ENCODE measurements at places on chromosomes 16 and 17.

- DNase-seq, result no peak
These were observed 59.3 kb downstream of the CENPV start for GRCh38 chr17:16293931-16294330.

DNA sequence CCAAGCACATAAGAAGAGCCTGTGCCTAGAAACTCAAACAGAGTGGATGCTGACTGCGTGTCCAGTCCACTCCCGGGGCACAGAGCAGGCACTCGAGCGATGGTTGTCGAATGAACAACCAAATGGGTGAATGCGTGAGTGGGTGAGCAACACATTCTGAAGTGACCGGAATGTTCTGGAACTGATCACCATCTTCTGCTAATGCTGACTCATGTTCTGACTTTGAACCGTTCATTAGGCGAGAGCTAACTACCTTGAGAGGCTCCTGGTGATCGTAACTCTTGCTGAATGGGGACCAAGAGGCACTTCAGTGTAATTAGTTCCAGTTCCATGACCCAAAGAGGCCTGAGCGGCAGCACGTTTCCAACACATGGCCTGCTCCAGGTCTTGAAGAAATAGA lies 37.9 kb downstream of the IRF8 start:
- DNase-seq, result no peak

DNA sequence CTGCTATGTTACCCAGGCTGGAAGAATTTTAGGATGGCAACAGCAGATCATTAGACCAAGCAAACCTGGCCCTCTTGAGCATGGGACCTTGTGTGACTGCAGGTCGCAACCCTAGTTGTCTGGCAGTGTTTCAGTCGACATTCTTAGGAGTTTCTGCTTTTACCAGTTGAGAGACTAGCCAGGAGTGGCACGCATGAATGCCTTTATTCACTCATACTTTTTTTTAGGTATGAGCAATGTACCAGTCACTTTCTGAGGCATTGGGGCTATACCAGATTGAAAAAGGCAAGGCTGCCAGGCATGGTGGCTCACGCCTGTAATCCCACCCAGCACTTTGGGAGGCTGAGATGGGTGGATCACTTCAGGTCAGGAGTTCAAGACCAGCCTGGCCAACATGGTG lies 28.2 kb upstream of the HAS3 start:
- peak; percentile 18 for DNase-seq

DNA sequence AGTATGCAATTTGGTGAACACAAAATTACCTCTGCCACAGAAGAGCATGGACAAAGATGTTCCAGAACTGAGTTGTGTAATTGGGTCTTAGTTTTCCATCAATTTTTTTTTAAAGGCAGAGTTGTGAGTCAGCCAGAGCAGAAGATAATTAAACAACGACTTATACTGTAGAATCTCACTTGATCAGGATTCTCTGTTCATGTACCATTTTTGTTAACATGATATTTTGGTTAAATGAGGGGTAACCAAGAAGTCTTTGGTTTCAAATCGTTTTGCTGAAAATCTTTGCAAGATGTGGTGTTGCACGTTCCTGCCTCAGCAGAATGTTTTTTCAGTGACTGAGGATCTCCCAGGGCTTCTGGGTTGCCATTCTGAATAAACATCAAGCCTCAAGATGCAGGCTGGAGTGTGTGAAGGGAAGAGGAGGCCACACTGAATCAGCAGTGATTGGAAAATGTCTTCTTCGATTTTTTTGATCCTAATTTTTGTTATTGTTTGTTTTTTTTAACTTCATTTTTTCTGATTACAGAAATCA lies 232.6 kb upstream of the IRX3 start:
- DNase-seq, result no peak

DNA sequence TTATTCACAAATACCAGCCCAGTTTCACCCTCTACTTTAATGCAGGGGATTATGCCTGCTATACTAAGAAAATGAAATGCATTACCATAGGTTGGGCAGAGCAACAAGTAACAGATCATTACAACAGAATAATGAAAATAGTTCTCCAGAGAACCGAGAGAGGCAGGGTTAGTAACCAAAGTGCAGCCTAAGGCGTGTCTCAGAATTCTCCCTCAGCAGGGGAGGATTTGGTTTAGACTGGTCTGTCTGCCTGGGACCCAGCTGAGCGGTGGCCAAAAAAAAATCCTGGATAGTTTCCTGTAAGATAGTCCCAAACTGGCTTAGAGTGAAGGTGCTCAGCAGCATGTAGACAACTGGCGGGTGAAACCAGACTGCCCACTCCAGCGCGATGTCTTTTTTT lies 30.8 kb upstream of the ADCY7 start:
- DNase-seq, result no peak

- no peak for DNase-seq
These were observed 98.0 kb downstream of the TBC1D16 start for GRCh38 chr17:79937391-79938335.

DNA sequence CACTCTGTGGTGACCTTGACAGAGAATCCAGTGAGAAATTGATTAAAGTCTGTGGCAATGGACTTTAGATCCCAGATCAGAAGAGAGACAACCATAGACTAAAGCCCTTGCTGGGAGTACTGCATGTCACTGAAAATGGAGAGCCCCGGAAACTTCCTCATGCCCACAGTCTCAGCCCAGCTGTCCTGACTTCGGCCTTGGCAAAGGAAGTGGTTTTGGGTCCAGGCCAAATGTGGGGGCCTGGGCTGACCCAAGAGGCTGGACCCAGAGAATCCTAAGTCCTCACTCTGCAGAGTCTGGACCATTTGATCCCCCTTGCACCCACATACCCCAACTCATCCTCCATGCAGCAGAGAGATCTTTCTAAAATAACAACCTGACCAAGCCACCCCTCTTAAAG lies 4.7 kb upstream of the BEAN1 start:
- no peak for DNase-seq

- DNase-seq, result peak; percentile 17
These were observed 5.7 kb upstream of the SDR42E1 start for GRCh38 chr16:82016964-82017363.

DNA sequence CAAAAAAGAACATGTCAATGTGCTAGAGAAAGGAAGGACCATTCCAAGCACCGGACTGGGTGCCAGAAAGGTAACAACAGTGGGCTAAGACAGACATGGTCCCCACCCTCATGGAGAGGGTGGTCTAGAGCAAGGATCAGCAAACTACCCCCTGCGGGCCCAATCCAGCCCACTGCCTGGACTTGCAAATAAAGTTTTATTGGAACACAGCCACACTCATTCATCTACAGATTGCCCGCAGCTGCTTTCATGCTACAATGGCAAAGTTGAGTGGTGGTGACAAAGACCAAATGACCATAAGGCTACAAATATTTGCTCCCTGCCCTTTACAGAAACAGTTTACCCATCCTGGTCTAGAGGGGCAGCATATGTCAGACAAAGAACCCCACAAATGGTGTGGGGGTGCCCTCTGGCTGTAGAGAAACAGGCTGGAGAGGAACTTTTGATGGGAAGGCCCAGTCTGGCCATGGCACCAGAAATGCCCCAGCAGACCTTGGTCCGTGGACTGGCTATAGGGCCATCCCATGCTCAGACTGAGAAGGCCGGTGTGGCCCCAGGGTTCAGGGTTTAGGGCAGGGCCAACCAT lies 15.2 kb downstream of the CDH5 start:
- DNase-seq, result no peak

- DNase-seq, result no peak
These were observed 13.5 kb downstream of the CEP295NL start for GRCh38 chr17:78889531-78889930.

DNA sequence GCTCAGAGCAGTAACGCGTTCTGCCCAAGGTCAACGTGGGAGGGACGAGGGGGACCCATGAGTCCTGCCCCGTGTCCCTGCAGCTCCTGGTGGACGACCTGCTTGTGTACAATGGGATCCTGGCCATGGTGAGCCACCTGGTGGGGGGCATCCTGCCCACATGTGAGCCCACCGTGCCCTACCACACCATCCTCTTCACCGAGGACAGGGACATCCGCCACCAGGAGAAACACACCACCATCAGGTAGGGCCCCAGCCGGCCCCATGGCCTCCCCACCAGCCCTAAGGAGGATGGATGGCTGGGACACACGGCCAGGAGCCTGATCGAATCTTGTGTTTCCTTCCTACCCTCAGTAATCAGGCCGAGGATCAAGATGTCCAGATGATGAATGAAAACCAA lies 227.6 kb downstream of the KATNIP start:
- no peak for DNase-seq

DNA sequence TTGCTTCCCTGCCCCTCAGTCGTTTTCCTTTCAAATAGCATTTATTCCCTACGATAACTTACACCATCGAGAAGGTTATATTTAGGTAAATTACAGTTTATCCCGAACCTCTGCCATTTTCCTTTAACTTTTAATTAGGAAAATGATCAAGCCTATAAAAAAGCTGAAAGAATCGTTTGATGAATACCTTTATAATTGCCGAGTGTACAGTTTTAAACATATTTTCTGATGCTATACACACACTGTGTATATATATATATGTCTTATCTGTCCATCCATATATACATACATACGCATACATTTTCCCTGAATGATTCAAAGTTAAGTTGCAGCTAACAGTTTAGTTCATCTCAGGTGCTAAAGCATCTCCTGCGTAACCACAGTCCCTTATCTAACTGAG lies 56.6 kb upstream of the CRISPLD2 start:
- no peak for DNase-seq

DNA sequence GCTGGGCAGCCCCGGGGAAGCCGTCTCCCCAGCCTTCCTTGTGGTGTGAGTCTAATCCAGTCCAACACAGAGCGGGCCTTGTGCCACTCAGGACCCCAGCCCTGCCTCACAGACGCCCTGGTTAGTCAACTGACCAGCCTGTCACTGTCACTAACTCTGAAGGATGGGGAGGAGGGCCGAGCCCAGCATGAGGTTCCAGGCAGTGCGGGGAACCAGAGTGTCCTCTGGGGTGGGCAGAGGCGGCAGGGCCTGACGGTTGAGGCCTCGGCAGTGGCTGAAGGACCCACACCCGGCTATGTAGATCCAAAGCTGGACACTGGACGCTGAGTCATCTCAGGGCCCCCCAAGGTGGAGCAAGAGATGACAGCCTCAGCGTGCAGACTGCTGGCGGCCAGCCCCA lies 8.6 kb downstream of the RPUSD1 start:
- no peak for DNase-seq

GRCh38 chr16:27460213-27460612 lies 58.2 kb downstream of the IL21R start:
- DNase-seq, result no peak

DNA sequence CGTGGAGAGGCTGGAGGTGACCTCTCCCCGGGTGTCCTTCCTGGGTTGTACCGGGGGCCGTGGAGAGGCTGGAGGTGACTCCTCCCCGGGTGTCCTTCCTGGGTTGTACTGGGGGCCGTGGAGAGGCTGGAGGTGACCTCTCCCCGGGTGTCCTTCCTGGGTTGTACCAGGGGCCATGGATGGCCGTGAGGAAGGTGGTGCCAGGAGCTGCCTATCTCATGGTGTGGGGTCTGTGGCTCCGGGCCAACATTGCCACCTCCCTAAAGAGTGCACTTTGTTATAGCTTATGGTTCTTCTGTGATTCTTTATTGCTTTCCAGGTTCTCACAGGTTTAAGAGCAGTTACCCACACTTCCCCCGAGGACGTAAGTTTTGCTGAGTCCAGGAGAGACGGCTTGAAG lies 86.3 kb upstream of the ZNF750 start:
- DNase-seq, result no peak

DNA sequence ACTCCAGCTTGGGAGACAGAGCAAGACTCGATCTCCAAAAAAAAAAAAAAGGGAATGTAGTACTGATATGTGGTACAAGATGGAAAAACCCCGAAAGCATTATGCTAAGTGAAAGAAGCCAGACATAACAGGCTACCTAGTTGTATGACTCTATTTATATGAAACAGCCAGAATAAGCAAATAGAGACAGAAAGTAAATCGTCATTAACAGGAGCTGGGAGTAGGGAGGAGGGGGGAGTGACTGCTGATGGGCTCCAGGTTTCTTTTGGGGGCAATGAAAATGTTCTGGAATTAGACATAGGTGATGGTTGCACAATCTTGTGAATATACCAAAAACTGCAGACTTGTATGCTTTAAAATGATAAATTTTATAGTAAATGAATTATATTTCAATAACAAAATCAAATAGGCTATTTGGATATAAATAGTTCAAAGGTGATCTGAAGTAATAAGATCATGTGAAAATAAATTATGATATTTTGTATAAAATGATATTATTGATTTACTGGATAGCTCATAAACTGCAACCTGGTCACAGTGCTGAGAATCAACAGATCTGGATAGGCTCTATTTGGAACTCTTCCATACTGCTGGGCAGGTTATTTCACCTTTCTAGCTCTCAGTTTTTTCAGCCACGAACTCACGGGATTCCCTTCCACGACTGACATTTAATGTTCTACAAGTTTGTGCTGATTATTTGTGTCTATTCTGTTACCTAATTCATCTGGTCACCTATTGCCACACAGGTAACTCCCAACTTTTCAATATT lies 27.1 kb downstream of the ZNF652 start:
- DNase-seq, result no peak

- no peak for DNase-seq
These were observed 22.6 kb downstream of the LGALS3BP start for GRCh38 chr17:78957128-78957527.

GRCh38 chr17:67491009-67491680 lies 114.1 kb downstream of the PITPNC1 start:
- DNase-seq, result peak; percentile 99

GRCh38 chr16:11058832-11059231 lies 114.5 kb downstream of the CLEC16A start:
- DNase-seq, result no peak

GRCh38 chr17:35338230-35338629 lies 35.2 kb downstream of the SLFN11 start:
- DNase-seq, result no peak

DNA sequence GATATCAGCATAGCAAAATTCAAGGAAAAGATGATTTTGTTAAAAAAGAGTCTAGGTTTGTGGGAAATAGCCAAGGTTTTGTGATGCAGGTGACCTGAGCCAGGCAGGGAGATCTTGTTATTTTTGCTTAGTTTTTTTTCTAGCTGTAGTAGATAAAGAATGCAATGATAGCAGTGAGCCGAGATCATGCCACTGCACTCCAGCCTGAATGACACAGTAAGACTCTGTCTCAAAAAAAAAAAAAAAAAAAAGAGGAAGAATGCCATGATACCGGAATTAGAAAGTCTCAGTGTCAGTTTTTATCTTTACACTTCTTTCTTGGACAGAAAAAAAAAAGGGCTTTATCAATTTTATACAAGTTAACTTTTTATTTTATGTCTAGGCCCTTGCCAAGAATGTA lies 27.5 kb downstream of the TMEM238L start:
- DNase-seq, result no peak

DNA sequence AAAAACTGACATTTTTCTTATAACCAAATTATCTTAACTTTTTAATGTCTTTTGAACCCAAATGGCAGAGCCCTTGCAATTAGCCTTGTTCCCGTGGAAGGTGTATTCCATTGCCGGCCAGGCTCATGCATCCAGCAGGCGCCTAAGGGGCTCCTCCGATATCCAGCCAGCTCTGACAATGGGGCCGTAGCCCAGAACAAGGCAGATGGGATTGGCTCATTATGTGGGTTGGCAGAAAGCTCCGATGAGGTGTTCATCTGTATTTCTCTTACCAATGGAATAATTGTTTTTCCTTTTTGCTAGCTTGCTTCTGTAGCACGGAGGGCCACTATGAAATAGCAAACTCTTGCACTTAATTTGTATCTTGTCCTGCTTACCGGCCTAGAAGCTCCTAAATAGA lies 208.2 kb upstream of the CHMP6 start:
- no peak for DNase-seq
